ENCODE measurements at places on chromosomes 12 and 14.

DNA sequence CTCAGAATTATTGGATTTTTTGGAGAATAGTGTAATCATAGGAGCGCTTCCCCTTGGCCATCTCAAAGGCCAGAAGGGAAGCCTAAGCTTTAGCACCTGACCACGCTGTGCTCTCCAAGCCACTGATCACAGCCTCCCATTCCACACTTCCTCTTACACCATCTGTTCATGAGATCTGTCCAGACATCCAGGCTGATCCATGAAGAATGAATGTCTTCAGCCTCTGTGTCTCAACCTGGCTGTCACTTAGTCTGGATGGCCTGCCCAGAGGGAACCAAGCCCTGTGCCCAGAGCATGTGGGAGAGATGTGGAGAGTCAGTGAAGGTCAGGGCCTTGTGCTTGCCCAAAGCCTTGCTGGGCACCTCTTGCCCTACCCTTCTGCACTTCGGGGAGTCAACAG lies 40.5 kb downstream of the TSPAN11 start:
- DNase-seq, result no peak

GRCh38 chr14:22606380-22606779 lies 8.3 kb downstream of the ABHD4 start:
- DNase-seq, result no peak

DNA sequence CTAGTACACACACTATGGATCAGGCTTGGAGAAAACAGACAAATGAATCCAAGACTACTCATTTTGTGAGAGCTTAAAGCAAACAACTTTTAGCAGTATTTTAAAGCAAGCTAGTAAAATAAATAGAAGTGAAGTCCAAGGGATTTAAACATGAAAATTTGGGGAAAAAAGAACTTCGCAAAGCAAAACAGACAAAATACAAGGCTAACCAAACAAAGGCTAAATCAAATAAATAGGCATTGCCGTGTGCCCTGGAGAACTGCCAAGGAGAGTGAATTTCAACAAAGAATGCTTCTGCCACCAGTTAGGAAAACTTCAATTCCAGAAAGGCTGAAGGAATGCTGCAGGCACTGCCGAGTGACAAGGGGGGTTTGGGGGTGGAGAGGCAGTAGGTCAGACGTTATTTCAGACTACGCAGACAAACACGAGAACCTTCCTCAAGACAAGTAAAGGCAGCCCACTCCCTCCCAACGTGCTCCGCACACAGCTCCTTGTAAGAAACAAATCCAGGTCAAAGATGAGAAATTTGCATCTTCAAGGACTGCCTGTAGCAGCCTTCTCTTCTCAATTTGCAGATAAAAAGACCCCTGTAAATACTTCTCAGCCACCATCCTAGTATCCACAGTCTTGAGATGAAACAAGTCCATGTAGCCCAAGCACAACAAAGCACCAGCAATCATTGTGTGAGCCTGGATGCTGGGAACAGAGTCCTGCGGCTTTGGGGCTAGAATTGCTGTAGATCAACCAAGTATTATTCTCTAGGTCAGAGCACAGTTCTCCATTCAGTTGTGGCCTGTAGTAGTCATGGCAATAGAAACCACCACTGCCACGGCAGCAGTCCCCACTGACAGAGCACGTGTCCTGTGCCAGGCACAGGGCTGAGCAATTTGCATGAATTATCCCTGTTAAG lies 43.3 kb downstream of the EFCAB11 start:
- DNase-seq, result no peak

GRCh38 chr12:46944088-46944487 lies 118.3 kb upstream of the SLC38A4 start:
- DNase-seq, result no peak

DNA sequence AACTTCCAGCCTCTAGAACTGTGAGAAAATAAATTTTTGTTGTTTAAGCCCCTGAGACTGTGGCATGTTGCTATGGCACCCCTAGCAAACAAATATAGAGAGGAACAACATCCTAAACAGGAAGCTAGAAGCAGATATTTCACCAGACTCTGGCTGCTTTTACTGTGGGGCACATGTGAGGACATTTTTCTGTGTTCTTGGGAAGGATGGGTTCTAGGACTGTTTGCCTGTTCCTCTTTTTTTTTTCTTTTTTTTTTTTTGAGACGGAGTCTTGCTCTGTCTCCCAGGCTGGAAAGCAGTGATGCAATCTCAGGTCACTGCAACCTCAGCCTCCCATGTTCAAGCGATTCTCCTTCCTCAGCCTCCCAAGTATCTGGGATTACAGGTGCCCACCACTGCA lies 4.2 kb upstream of the HRK start:
- no peak for DNase-seq

DNA sequence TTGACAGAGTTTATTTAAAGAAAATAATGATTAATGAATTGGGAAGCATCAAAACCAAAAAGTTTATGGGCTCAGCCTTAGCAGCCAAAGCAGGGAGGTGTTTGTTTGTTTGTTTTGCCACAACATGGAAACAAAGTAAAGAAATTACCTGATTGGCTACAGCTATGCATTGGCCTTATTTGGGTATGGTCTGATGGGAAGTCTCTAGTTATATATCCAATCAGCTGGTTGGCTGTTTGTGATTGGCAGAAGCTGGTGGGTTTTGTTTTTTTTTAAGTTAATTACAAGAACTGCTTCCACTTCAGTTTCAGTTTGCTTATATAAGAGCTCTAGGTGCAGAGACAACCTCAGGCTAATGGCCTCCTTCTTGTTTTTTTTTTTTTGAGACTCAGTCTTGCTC lies 4.6 kb upstream of the LEMD3 start:
- no peak for DNase-seq

- no peak for DNase-seq
These were observed 82.1 kb downstream of the PLXNC1 start for GRCh38 chr12:94230357-94230905.

DNA sequence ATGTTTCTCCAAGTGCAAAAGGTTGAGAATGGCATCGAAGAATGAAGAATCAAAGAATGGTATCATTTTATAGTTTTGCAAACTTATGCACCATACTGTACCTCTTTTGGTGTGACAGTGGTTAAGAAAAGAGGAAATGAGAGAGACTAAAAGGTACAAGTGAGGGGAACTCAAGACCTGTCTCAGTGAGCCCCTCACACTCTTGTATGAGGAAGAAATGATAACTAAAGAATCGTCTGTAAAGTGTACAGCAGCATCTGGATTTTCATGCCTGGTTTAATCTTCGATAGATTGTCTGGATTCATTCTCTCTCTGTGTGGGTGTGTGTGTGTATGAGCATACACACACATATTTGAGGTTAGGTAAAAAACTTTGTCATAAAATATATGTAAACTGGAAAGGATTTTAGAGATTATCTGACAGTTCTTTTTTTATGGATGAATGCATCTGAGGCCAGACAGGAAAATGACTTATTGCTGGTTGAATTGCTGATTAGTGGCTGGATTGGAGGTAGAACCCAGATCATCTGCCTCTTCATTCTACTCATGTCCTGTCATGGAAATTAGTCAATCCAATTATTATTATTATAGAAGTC lies 16.0 kb upstream of the SLC38A2 start:
- DNase-seq, result no peak

DNA sequence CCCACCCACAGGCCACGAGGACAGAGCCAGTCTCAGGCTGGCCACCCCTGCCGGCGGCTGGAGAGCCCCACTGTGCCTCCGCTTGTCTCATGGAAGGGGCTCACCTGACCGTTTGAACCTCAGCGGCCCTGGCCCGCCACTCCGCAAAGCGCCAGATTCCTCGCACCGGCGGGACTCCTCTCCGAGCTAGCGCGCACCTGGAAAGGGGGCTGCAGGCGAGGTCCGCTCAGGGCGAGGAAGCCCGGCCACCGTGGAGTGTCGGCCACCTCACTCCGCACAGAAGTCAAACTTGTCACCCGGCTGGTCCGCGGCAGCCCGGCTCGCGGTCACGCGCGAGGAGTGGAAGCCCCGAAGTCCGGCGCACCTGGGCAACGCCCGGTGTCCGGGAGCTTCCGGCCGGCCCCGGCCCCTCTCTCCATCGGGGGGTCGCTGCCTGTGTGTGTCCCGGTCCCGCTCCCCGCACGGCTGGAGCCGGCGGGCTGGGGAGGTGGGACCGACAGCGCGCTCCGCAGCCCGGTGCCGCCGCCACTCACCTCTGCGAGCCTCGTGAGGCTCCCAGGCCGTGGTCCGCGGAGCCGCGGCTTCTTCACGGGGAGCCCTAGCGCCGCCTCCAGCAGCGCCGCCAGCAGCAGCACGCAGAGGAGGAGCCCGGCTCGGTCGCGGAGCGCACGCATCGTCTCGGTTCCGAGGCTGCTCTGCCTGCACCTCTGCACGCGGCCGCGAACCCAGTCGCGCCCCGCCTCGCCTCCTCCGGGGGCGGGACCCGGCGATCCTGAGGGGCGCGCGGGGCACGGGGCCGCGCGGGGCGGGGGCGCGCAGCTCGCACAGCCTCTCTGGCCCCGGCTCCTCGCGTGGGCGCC lies at the start of gene ISM2:
TSS of gene ISM2 (minus strand) at position 697 of the 860 bp plus-strand sequence. CDS start at position 674, 23 bp downstream.
- no peak for DNase-seq

- DNase-seq, result no peak
These were observed 97.1 kb downstream of the BCL2L14 start for GRCh38 chr12:12167847-12168246.

GRCh38 chr14:45253754-45254310 lies 830 bp upstream of the MIS18BP1 start:
- no peak for DNase-seq

- no peak for DNase-seq
These were observed 12.4 kb upstream of the ARF6 start for GRCh38 chr14:49880267-49881064.

DNA sequence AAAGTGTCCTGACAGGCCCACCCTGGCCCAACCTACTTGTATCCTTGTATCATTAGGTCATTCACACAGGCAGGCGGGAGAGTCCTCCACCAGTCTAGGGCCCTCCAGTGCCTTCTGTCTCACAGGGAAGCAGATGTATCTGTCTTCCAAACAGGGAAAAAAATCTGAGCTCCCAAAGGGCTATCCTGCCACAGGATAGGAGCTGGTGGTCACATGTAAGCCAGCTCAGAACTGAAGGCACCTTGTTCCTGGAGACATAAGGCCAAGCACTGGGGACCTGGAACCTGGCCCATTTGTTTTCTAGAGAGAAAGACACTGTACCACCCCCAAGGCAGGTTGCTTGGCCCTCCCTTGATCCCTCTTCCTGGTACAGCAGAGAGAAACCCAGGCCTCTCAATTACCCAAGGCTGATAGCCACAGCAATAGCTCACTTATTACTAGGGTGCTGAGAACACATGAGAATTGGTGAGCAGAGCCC lies 19.4 kb upstream of the PLEKHH1 start:
- DNase-seq, result no peak

DNA sequence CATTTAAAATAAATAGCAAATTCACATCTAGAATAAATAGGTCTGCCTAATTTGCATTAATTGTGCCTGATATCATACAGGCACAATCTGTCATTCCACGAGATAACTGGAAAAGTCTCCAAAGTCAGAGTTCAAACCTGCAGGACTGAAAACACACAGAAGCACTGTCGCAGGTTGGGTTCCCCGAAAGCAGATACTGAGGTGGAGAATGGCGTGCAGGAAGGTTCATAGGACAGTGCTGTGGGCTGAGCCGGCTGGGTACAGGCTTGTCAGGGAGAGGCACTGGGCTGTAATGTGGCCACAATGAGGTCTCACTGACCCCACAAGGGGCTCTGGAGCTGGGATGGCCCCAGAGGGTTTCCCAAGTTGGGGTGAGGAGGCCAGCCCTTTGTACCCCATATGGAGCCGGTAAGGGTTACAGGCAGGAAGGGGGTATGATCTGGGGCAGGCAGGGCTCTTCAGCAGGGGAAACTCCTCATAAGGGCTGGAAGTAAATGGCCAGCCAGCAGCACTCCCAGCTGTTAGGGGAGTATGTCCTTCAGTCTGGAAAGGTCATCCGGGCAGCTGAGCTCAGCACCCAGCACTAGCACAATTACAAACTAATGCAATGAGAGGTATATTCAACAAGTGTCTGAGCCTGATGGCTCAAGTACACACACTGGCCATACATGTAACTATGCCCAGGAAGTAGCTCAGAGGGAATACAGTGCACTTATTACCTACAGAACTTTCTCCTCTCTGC lies 68.5 kb downstream of the NT5DC3 start:
- DNase-seq, result no peak

DNA sequence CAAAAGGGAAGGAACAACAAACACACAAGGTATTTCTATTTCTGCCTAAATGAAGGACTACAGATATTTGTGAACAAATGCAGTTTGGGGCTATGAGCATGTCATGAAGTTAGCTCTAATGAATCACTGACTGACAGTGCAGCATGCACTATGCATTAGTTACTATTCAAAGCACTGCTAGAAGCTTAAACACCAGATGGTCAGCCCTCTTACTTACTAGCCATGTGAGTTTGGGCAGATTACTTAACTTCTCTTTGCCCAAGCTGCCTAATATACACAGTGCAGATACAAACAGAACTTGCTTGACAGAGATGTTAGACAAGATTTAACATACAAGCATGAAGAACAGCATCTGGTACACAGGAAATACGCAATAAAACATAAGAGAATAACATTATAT lies 96.0 kb downstream of the ATXN2 start:
- no peak for DNase-seq

- no peak for DNase-seq
These were observed 309.8 kb upstream of the TMEM132C start for GRCh38 chr12:127957001-127957660.

DNA sequence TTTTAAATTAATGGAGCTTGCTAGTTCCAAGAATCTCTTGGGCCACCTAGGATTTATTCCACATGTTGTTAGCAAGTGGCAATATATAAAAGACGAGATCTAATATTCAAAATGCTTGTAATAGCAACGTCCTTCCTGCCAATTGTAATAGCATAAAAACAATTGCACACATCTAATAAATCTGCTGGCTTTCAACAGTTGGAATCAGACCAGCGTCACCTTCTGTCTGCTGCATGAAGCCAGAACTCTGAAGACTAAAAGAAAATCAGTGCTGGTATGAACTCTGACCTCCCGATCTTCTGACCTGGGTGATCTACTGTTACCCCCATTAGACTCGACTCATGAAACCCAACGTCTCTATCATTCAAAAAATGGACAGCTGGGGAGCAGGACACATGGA lies 100.6 kb downstream of the DIO2 start:
- DNase-seq, result no peak

DNA sequence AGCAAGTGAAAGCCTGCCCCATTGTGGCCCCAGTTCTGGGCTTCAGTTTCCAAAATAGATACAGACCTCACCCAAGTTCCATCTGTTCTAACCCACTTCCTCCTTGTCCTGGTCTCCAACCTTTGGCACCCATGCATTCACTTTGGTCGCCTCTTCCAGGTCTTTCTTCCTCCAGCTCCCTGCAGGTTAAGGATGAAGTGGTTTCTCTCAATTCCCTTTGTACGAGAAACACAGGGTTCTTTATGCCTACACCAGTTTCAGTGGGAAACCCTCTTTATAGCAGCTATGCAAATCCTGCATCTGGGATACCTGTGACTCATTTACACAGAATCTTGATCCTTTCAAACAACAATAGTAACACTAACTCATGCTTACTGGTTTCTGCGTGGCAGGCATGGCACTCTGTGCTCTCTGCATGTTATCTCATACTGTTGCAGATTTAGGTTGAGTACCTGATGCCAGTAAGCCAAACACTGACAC lies 110.6 kb upstream of the AMIGO2 start:
- DNase-seq, result no peak

Data from central memory CD4-positive, alpha-beta T cell (primary cell).